Midbrain (tissue), 1 donor: ENCODE measurements at places on chromosomes 2 and 18.

DNA sequence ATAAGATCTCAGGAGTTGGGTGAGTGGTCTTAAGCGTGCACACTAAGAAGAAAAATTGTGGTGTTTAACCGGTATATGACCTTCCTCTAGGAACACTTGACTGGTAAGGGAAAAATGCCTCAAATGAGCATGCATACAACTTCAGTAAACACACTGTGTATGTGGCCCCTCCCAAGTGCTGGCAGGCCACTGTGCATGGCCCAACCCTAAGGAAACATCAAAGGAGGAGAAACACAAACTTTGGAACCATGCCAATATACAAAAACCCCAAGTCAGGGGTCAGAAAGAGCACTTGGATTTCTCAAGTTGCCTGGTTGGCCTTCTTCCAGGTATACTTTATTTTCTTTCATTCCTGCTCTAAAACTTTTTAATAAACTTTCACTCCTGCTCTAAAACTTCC, 308.9 kb upstream of the LRRTM4 start:
- no peak for DNase-seq

- no peak for DNase-seq
Observed at GRCh38 chr2:94987074-94988020, 38.2 kb upstream of the MAL start.

GRCh38 chr2:167424221-167424620, 535.9 kb downstream of the XIRP2 start:
- no peak for DNase-seq

GRCh38 chr2:210839034-210839433, 282.6 kb downstream of the CPS1 start:
- no peak for DNase-seq

DNA sequence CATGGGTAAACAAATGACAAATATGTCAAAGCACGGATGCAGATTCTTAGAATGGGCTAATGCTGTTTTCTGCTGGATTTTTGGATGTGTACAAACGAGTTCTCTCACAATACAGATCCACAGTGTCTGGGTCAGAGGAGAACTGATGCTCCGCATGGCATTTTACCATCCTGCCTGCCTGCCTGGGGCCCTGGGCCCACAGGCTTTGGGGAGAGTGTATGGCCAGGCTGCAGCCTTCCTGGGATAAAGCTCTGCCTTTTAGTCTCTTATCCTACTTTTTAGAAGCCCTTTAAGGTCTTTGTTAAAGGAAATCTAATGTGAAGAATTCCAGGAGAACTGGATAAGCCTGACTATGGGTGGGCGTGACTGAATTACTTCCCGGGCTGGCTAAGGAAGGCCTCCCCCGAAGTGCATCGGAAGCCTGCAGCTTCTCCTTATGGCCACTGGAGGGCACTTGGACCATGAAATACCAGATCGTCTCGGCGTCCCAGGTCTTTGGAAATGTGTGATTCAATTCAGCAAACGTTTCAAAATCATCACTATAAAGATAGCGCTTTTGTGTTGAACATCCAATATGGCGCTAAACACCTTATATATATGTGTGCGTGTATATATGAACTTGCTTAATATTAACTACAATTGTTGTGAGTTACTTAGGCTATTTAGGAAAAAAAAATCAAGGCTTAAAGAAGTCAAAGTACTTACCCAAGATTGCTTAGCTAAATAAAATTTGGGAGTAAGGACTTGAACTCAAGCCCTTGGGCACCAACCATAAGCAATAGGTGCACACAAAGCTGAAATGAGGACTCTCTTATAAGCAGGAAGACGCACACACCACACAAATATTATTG, 15.2 kb upstream of the DNPEP start:
- peak; percentile 69 for DNase-seq

DNA sequence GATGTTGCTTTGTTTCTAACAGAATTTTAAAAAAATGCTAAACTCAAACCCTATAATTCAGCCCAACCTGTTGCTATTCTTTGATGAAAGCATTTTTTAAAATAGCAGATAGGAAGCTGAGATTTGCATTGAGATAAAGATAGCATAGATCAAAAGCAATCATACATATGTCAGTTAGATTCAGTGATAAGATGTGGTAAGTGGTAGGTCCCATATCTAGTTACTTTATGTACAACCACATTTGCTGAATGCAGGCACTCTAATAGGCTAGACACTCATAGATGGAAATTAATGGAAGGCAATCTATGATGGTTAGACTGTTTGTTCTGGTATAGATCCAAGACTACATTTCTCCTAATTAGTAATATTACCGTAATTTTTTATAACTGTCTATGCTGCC, 27.2 kb upstream of the C1D start:
- DNase-seq: no peak

- DNase-seq: no peak
Observed at GRCh38 chr2:120179396-120179795, 43.8 kb downstream of the TMEM185B start.

GRCh38 chr2:176637486-176638166, 368.4 kb downstream of the MTX2 start:
- no peak for DNase-seq

- DNase-seq: no peak
Observed at GRCh38 chr2:52613064-52613463, 1154.5 kb upstream of the CHAC2 start.

DNA sequence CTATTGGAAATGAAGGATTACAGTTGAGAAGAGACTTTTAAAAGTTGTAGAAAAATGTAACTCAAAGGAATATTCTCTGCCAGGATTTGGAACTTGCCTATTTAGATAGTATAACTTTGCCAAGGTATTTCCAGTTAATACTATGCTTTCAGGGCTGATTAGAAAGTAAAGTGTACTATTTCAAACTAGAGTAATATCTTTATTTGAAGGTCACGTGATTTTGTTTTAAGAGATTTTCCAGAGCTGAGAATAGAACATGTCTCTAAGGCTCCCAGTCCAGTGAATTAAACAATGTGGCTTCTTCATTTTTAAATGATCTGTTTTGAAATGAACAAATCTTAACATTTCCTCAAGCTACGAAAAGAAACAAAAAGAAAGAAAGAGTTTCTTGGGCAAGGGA, 53.9 kb downstream of the CCDC148 start:
- DNase-seq: no peak

DNA sequence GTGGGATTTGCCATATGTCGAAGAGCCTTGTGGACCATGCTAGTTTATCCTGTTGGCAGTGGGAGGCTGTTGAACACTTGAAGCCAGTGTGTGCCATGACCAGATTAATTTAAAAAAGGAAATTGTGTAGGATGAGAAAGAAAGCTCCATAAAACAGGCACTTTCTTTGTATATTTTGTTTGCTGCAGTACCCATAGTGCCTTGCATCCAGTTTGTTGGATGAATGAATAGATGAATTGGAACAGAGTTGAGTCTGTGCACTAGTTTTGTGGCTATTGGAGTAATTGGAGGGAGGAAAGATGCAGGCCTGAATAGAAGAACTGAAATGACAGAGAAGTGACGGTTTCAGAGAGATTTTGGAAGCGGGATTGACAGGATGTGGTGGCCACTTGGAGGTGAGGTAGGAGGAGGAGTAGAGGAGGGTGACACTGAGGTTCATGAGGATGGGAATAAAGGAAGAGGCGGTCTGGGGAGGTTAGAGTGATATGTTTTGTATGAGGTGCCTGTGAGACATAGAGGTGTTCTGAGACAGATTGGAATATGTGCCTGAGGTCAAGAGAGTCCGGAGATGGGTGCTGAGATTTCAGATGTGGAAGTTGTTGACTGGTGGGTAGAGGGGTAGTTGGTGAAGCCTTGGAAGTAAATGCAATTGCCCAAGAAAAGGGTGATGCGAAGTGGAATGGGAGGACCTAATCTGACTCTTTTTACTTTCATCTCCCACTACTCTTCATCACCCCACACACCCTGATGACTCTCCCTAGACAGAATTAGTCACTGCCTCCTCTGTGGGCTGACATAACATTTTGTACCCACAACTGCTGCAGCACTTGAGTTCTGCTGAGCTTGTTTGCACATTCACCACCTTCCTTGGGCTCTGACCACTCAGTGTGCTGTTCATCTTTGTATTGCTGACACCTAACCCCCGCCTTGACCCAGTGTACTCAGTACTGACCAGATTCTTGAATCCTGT, 5.1 kb downstream of the DGUOK start:
- no peak for DNase-seq

DNA sequence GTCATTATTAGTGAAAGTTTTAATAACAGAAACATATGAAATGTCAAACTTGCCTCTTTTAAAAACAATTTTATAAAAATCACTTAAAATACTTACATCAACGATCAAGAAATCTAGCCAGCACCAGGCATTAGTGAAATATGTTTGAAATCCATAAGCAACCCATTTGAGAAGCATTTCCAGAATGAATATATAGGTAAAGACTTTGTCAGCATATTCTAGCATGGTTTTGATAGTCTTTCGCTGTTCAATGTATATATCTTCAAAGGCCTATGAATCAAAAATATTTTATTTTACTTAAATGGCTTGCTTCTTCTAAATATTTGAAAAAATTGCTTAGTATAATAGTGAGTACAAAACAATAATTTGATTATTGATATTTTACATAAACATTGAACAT, 91.1 kb downstream of the SCN3A start:
- DNase-seq: no peak

GRCh38 chr2:149544692-149545091, 42.9 kb downstream of the MMADHC start:
- no peak for DNase-seq

DNA sequence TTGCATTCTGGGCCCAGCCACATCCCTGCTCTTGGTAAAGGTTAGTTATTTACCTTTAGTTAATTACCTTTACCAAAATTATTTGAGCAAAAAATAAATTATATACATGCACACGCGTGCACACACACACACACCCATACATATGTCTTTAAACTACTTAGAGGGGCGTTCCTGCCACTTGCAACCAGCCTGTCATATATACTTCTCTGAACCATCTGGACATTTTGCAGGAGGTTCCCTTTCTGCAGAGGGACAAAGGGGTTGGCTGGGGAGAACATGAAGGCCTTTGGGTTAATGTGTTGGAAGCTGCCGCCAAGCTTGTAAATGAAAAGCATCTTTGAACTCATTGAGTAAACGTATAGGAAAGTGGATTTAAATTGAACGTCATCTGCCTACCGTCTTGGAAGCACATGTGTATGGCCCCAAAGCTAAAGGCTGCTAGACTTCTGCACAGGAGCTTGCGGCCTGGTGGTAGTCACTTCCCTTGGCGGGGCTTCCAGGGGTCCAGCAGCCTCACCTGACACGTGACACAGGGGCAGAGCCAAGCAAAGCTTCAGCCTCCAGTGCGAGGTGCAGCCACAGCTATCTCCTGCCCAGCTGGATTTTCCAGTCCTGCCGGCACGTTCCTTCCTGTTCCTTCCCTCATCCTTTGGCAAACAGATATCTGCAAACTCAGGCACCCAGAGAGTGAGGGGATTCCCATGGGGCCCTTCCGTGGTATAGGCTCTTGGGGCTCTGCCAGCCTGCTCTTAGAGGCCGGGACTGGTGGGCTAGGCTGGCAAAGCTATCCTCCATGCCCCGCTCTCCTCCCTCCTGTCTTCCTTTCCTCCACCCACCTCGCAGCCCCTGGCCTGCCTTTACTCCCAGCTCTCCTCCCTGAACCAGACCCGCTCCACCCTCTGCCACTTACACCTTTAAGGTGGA, 46.1 kb downstream of the SERTAD2 start:
- DNase-seq: no peak

GRCh38 chr2:69564604-69565003, 78.9 kb downstream of the AAK1 start:
- no peak for DNase-seq

GRCh38 chr18:78826631-78827030, 153.0 kb upstream of the SALL3 start:
- no peak for DNase-seq

- no peak for DNase-seq
Observed at GRCh38 chr2:183926433-183926832, 671.9 kb upstream of the ZNF804A start.

DNA sequence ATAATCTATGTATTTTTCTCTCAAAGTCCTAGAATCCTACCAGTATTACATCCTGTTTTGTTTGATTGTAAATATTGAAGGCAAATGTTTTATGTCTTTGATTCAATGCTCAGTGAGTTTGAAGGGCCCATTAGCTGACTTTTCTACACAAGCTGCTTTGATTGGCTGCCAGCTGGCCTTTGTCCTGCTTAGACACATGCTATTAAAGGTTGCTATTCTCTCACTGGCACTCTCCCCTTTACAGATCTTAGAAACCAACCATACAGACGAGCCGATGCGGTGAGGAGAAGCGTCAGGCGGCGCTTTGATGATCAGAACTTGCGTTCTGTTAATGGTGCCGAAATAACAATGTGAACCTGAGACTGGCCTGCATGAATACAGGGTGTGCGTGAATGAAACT, 69.7 kb downstream of the PRPF40A start:
- DNase-seq: peak; percentile 29

- no peak for DNase-seq
Observed at GRCh38 chr2:175363699-175364098, 182.2 kb upstream of the ATP5MC3 start.

DNA sequence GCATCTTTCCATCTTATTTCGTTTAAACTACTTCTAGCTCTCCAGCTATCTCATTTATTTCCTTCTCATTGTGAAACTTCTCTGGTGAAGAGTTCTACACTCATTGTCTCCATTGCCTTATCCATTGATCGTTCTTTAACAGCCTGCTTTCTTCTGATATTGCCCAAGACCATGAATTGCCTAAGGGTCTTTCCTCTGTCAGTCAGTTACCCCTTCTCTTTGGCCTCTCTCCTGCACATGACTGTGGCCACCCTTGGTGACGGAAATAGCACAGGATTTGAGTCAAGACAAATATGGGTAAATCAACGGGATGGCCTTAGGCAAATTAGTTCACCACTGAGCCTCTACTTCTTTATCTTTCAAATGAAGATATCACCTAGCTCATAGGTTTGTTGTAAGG, 26.6 kb downstream of the NHEJ1 start:
- no peak for DNase-seq

GRCh38 chr2:187102381-187102780, 253.4 kb upstream of the ZSWIM2 start:
- no peak for DNase-seq

DNA sequence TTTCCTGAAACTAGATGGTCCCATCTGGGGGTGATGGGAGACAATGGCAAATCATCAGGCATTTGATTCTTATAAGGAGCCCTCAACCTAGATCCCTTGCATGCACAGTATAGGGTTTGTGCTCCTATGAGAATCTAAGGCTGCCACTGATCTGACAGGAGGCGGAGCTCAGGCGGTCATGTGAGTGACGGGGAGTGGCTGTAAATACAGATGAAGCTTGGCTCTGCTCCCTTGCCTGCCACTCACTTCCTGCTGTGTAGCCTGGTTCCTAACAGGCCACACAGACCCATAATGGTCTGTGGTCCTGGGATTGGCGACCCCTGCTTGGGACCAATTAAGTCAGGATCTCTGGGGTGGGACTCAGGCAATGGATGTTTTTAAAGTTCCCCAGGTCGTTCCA, 293.4 kb downstream of the ZNF521 start:
- DNase-seq: peak; percentile 32
